WTC11 (cell line): ENCODE measurements at places on chromosomes 16 and 17.

GRCh38 chr17:11205659-11206058, 35.4 kb upstream of the SHISA6 start:
- DNase-seq: no peak

DNA sequence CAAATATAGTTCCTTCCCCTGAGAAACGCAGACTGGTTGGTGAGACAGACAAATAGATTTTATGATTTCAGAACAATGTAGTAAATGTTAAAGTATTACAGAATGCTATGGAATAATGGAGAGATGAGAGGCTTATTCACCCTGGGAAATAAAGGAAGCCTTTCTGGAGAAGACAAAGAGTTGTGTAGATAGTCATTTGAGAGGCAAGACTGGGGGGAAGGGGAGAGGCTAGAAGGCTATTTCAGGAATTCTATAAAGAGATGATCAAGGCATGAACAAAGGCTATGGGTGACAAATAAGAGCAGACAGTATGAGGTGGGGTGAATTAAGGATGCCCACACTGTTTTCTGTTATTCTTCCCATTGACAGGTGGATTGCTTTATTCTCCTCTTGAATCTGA, 211.4 kb downstream of the GRIN2A start:
- no peak for DNase-seq

GRCh38 chr17:75642182-75642783, 9.0 kb downstream of the SMIM5 start:
- no peak for DNase-seq

GRCh38 chr17:39684369-39685192, 3.3 kb downstream of the PGAP3 start:
- no peak for DNase-seq

DNA sequence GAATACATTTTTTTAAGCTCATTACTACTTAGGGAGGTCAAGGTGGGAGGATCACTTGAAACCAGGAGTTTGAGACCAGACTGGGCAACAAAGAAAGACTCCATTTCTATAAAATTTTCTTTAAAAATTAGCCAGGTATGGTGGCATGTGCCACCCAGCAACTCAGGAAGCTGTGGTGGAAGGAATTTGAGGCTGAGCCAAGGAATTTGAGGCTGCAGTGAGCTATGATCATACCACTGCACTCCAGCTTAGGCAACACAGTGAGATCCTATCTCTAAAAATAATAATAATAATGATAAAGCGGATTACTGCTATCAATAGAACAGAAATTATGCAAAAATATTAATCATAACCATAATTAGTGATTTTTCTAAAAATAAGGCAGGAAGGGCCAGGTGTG, 170.3 kb downstream of the COPRS start:
- no peak for DNase-seq

DNA sequence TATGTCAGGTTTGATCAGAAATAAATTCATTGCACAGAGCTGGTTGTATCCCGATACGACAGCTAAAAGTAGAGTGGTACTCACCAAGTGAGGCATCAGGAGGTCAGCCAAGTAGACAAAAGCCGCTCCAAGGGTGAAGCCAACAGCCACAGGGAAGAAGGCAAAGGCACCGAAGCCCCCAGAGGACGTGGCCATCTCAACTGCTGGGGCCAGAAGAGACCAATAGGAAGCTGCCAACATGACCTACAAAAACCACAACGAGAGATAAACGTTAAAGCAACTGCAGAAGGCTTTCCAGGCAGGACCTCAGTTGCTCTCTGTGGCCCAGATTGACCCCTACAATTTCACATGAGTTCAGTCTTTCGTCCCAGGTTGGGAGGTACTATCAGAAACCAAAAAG, 61.0 kb downstream of the SLC39A11 start:
- no peak for DNase-seq

DNA sequence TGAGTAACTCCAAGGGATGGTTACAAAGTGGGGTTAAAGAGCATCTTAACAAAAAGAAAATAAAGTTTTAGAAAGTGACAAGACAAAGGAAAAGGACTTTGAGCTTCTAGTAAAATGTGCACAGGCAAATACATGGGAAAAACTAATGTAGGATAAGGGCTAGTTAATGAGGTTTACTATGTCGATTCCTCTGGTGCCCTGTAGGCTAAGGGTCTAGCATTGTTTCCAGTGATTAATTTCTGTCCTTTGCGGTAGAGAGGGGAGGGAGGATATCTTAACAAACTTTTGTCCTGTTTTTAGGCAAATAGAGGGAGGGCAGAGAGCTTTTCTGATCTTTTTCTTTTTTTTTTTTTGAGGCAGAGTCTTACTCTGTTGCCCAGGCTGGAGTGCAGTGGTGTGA, 96.6 kb upstream of the SIAH1 start:
- no peak for DNase-seq

DNA sequence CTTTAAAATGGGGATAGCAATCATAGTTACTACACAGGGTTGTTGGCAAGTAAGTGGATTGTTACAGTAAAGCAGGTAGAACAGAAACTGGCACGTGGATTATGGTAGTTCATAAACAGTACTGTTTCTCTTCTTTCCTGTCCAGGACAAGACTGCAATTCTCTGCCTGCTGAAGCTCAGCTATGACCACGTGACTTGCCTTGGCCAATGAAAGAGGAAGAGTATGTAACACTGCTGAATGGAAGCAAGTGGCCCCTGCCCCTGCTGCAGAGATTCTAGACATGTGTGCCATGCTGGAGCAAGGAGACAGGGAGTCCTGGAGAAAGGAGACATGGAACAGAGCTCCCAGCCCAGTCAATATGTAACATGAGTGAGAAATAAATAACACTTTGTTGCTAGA, 66.6 kb upstream of the TOX3 start:
- no peak for DNase-seq
